ENCODE measurements at places on chromosomes 13 and 19.

DNA sequence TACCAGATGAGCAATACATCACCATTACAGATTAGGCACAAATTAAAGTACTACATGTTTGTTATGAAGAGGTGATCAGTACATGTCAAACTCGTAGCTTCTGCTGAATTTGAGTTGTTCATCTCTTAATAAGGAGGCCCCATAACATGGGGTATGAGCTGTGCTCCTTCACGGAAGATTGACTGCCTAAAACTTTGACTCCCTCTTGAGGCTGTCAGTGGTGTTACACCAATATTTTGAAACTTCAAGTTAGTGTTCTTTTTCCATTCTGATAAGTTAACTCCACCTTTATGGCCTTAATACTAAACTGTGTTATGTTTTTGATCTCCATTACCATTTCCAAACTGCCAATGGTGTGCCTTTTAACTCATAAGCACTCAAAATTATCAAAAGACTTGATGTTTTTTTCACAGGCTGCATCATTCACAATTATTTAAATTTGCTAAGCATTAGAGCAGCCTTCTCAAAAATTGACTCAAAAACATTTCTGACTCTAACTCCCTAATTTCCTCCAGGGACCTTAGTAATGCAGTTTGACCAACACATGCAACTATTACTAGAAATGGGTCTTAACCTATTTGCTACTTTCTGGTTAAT, 1591.5 kb downstream of the PCDH9 start:
- DNase-seq, result no peak

GRCh38 chr19:14102756-14103155, 12.2 kb upstream of the SAMD1 start:
- no peak for DNase-seq

DNA sequence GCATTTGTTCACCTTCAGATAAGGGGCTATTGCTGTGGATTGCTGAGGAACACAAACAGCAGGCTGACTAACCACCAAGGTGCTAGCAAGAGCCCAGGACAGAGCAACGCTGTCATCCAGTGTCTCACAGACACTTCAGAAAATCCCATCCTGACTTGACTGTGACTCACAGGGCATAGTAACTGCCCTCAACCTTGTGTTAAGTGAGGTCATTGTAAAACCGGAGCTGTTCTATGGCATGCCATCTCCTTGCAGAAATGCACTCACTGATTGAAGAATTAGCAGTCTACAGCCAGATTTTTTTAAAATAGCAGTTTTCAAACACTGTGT, 51.1 kb downstream of the TNFRSF19 start:
- DNase-seq, result no peak

GRCh38 chr19:19670070-19670551, 1.5 kb downstream of the ZNF101 start:
- DNase-seq, result no peak

DNA sequence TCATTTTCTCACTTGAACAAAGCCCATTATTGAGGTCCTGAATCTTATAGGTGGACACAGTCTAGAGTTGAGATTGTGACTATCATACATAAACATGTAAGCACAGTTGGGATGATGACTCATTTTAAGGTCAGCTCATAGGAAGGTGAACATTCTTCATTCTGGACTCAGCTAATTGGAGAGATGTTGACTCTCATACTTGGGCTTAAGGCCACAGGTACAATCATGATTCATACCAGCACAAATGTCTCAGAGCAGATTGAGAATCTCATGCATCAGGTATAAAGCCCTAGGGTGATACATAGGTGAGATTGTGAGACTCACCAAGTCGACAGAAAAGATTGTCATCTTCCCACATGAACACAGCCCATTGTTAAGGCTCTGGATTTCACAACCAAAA, 62.3 kb upstream of the ZNF724 start:
- no peak for DNase-seq

GRCh38 chr19:17910791-17911360, 21.9 kb upstream of the CCDC124 start:
- DNase-seq, result no peak

- DNase-seq, result no peak
Measured at GRCh38 chr19:33622809-33623511, 1.2 kb downstream of the CHST8 start.

- no peak for DNase-seq
Measured at GRCh38 chr19:52664461-52664860, 26.3 kb upstream of the ZNF83 start.

DNA sequence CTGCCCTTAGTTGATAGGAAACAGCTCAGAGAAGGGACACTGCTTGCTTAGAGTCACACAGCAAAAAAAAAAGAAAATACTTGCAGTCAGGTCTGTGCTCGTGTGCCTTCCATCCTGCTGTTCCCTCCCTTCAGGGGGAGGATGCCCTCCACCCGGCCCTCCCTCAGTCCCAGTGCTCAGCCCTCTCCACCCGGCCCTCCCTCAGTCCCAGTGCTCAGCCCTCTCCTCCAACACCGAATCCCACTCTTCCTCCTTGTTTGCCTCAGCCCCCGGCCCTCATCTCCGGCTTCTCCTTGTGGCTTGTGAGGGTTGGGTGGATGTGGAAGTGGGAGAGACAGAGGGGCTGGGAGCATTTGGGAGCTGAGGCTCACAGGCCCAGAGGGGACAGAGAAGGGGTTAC, 5.8 kb downstream of the TFPT start:
- DNase-seq, result no peak

- no peak for DNase-seq
Measured at GRCh38 chr19:47470447-47471195, 1.1 kb downstream of the SLC8A2 start.

DNA sequence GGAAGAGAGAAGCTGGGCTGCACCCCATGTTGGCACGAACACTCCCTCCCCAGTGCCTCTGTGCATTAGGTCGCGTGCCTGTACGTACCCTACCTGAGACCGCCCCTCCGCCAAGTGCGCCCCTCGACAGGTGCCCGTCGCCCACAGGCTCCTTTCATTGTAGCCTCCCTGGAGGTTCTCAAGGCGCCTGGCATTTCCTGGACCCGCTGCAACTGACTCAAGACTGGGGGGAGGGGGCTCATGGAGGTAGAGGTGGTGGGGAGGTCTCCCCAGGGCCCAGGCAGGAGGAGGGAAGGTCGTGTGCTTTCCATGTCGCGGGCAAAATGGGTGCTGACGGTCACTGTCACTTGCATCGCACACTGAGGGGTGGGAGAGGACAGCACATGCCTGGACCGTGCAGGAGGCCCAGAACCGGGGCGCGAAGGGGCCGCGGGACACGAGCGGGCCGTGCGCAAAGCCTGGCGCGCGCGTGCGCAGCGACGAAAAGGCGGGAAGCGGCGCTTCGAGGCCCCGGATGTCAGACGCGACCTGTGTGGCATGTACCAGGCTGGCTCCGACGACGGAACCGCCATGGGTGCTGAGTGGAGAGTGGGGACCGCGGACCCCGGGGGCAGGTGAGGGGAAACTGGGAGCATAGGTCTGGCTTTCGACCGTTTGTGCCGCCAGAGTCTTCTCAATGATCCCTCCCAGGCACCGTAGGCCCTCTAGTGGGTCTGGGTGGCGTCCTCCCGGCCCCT, 16.5 kb downstream of the NFIX start:
- DNase-seq, result no peak

GRCh38 chr19:11159598-11160439, 4.2 kb upstream of the SPC24 start:
- DNase-seq, result no peak

- no peak for DNase-seq
Measured at GRCh38 chr13:40002016-40002415, 346.6 kb downstream of the COG6 start.

DNA sequence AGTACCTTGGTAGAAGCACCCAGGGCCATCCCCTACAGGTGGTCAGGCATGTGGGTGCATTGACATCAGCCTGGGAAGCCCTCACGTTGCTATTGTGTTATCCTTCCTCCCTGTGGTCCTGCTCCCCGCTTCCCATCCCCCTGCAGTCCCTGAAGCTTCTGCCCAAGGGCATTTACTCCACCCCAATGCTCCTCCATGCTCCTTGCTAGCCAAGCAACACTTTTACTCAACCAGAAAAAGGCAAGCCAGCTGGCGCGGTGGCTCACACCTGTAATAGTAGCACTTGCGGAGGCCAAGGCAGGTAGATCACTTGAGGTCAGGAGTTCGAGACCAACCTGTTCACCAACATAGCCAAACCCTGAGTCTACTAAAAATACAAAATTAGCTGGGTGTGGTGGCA, 54.8 kb upstream of the LATS2 start:
- no peak for DNase-seq

- no peak for DNase-seq
Measured at GRCh38 chr13:111548301-111548700, 227.9 kb downstream of the TEX29 start.

- DNase-seq, result no peak
Measured at GRCh38 chr13:40235160-40235796, 431.2 kb downstream of the FOXO1 start.

DNA sequence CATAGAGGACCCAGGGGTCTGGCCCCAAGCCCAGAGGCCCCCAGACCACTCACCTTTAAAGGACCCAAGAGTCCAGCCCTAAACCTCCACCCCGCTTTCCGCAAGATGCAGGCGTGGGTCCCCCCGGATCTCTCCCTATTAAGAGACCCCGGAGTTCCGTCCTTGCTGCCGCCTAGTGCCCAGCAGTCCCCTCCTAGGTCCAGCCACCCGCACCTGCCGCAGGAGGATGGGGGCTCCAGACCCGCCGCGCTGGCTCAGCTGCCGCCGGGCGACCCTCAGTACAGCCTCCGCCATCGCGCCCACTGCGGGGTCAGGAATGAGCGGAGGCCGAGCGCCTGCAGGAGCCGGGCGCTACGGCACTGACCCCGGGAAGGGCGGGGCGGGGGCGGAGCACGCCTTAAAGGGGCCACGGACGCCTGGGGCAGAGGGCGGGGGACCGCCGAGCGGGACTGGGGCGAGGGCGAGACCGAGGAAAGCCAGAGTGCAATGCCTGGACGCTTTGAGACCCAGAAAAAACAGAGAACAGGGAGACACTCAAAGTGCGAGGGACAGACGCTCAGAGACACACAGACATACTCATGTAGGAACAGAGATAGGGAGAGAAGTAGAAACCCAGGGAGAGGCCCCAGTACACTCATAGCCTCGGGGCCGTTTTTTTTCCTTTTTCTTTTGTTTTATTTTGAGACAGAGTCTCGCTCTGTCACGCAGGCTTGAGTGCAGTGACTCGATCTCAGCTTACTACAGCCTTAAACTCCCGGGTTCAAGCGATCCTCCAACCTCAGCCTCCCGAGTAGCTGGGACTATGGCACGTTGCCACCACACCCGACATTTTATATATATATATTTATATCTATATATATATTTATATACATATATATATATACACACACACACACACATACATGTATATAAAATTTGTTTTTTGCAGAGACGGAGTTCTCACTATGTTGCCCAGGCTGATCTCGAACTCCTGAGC, at the start of gene ETHE1:
TSS of gene ETHE1 (minus strand) at position 318 of the 976 bp plus-strand sequence. CDS start at position 294, 24 bp downstream.
- DNase-seq, result no peak
